ENCODE measurements at places on chromosomes 1 and 21.
A peak's percentile ranks its signal among the peaks of the same experiment; 100 is the strongest.

GRCh38 chr1:175158170-175158591 is 34.4 kb downstream of the KIAA0040 start:
- no peak for DNase-seq

DNA sequence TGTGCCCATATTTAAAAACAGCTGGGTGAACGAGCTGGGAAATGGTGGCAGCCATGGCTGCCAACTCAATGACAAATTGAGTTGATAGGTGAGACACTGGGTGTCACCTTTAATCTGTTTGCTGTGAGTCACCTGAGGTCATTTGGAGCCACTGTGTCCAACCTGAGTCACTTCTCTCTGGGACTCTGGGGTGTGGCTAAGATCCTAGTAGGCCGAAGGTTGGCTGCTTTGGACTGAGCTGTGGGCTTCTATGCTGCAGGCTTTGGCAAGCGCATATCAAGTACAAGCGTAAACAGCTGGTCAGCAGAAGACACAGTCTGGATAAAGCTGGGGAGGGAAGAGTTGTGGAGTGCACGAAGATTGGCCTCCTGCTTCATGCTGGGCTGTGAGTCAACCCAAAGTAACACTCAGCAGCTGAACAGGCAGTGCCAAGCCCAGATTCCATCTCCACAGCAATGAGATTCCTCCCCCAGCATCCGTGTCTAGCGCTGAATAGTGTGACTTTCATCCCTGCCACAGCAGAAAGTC is 24.0 kb downstream of the TEX35 start:
- DNase-seq = no peak

GRCh38 chr1:147849098-147849895 is 53.3 kb upstream of the GJA8 start:
- no peak for DNase-seq

GRCh38 chr1:91283421-91283726 is 121.3 kb downstream of the HFM1 start:
- no peak for DNase-seq

DNA sequence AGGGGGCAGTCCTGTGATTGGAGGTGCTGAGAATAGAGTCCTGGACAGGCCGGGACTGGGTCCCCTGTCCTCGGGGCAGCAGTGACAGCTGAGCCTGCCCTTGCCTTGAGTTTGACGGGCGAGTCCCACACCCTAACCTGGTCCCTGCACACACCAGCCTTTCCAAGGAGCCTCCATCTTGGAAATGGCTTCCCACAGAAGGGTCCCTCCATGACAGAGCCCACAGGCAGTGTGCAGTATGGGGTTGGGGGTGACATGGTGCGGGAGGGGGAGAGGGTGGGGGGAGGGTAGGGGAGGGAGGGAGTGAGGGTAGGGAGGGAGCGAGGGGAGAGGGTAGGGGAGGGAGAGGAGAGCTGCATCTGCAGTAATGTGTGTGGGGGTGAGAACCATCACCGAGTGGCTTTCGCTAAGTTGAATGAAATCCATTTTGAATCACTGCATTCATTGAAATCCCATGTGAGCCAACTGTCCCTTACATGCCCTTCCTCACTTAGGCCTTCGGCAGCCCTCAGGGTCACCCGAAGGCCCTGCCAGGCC is 10.1 kb upstream of the TMEM52 start:
- DNase-seq = no peak

DNA sequence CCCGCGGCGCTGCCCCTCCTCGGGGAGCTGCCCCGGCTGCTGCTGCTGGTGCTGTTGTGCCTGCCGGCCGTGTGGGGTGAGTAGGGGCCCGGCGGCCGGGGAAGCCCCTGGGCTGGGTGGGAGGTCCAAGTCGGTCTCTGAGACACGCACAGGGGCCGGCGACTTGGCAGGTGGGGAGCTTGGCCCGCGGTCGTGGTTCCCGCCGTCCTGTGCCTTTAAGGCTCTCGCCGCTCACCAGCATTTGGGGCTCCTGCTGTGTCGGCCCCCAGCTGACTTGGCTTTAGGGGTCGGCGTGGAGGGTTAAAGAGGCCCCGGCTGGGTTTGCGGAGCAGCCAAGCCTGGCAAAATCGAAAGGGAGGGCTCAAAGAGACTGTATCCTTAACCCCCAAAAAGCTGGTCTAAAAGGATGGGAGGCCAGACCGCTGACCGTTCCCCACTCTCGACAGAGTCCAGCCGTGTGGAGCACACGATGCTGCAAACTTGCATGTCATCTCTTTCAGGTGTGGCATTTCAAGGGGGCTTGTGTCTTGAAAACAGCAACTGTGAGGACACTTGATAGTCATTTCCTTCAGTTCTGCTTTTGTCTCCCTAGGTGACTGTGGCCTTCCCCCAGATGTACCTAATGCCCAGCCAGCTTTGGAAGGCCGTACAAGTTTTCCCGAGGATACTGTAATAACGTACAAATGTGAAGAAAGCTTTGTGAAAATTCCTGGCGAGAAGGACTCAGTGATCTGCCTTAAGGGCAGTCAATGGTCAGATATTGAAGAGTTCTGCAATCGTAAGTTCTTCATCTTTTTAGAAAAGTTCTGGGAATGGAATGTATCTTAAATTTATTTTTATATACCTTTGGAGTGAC is 540 bp downstream of the CD55 start:
- no peak for DNase-seq

- peak; percentile 46 for DNase-seq
Measured at GRCh38 chr1:1782399-1783221, 4.3 kb upstream of the NADK start.

DNA sequence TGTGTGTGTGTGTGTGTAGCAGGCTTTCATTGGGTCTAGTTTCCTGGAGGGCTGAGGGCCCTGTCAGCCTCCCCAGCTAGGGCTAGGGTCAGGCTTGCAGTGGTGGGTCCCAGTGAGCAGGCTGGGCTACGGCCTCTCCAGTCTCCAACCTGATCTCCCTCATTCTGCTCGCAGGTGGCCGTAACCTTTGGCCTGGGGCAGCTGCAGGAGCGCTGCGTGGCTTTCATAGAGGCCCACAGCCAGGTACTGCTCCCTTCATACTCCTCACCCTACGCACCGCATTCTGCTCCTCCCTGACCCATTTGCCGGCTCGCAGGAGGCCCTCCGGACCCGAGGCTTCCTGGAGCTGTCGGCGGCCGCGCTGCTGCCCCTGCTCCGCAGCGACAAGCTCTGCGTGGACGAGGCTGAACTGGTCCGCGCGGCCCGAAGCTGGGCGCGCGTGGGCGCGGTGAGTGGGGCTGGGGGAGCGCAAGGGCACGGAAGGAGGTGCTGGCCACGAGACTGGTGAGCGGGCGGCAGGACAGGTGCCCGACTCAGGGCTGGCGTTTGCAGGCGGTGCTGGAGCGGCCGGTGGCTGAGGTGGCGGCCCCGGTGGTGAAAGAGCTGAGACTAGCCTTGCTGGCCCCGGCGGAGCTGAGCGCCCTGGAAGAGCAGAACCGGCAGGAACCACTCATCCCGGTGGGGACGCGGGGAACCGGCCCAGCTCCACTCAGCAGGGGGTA is 4.7 kb downstream of the BTBD19 start:
- peak; percentile 36 for DNase-seq

DNA sequence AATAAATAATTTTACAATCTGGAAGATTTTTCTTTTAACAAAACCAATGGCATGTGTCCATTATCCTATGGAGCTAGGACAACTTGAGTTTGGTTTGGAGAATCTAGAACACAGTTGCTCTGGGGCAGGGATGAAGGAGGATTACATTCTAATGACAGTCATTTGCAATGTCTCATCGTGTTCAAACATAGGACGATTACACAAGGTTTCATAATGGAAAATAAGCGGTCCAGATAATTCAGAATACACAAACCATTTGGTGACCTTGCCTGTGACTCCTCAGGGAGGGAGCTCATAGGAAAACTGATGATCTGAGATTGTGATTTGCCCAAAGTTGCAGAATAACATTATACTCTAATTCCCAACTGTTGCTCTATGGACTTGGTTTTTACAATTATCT is 27.6 kb upstream of the RGL1 start:
- DNase-seq = no peak

DNA sequence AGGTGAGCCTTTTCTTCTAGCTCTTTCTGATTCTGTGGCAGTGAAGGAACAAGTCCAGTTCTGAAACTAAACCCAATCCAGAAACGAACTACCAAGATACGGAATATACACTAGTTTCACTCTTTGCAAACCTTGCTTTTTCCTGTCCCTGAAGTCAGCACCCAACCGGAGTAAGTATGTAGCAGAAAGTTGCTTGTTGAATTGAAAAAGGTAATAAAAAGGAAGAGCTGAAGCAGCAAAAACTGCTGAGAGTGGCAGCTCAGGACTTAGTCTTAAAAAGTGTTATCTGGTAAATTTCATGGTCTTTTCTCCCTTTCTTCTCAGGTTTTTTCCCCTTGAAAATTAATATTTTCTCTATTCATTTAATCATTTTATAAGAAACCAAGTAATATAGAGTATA is 9.4 kb upstream of the NT5C1A start:
- DNase-seq = no peak

- DNase-seq = no peak
Measured at GRCh38 chr1:204442376-204443259, 31.0 kb upstream of the PPP1R15B start.

- DNase-seq = no peak
Measured at GRCh38 chr1:190633488-190633887, 155.8 kb upstream of the BRINP3 start.

- DNase-seq = no peak
Measured at GRCh38 chr1:219296430-219297355, 123.0 kb downstream of the LYPLAL1 start.

GRCh38 chr1:170303034-170303433 is 157.3 kb downstream of the NTMT2 start:
- DNase-seq = no peak

GRCh38 chr1:165988275-165988674 is 160.9 kb downstream of the UCK2 start:
- no peak for DNase-seq

DNA sequence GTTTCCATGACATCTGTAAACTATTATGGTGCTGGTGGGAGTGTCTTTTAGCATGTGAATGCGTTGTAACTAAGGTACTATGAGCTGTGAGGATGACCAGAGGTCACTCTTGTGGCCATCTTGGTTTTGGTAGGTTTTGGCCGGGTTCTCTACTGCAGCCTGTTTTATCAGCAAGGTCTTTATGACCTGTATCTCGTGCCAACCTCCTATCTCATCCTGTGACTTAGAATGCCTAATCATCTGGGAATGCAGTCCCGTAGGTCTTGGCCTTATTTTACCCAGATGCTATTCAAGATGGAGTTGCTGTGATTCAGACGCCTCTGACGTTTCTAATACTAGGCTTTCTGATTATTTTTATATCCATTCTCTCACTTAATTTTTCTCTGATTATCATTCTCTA is 9.4 kb downstream of the NCAM2 start:
- DNase-seq = no peak

DNA sequence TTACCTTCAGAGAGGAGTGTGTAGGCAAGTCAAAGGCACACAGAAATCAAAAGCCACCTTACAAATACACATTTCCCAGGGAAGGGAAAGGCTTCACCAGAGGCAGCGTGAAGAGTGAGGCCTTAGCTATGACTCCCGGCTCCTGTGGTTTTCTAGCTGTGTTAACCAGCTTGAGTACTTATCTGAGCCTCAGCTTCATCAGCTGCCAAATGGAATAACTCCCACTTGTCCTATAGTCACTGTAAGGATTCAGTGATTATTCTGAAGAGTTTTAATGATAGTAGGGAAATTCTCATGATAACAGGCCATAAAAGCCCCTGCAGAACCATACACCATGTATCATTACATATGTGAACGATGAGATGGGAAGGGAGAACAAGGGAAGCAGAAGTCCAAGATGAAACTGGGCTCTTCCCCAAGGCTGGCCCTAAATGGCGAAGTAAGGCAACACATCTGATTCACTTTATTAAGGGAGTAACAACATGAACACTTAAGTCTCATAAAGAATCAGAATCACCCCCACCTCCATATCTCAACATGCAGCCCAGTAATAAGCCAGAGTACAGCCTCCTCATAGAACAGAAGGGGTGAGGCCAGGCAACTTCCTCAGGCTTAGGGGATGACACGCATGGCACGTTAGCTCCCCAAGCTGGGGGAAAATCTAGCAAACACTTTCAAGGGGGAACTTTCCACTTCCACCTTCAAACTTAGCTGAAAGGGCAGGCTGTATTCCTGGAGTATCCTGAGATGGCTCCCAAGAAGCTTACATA is 63.7 kb downstream of the SLC66A1 start:
- no peak for DNase-seq

DNA sequence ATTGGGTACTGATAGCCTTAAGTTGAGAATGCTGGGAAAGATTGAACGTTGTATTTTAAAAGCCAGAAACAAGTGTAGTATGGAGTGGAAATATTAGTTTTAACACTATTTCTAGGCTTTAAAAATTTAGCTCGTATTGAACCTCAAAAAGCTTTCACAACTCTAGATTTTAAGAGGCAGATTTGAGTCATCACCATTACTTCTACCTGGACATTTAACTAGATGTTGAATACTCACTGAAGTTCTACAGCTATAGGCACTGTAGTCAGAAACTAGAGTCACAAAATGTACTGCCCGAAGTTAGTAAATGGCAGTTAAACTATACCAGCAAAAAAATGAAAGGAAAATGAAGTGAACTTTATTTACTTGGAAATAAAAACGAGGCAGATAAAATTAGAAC is 96.5 kb downstream of the NEK7 start:
- DNase-seq = no peak

DNA sequence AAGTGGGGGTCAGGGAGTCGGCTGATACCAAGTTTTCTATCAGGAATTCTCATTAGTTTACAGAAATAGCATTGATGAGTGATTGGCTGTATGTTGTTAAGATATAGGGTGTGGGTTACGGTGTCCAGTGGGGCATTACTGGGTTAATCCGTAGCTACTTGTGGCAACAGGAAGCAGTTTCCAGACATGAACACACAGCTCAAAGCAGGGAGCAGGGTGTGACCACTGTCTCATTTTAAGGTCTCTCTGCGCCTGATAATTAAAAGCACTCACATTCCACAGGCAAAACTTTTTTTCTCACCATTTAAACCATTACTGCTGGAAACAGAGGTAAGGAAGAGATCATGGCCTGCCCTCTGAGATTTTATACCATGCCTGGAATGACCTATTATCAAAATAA is 114.9 kb downstream of the SIK1 start:
- no peak for DNase-seq

- no peak for DNase-seq
Measured at GRCh38 chr1:26050248-26050640, 4.3 kb upstream of the SLC30A2 start.

GRCh38 chr1:181099152-181100014 is 10.9 kb downstream of the IER5 start:
- peak; percentile 58 for DNase-seq

GRCh38 chr1:45093334-45093733 is 81.3 kb downstream of the UROD start:
- DNase-seq = no peak

GRCh38 chr21:42781150-42781970 is 98.0 kb downstream of the WDR4 start:
- DNase-seq = peak; percentile 22

All from activated T-cell treated with anti-CD3 and anti-CD28 coated beads, Interleukin-2, amount 50 U/mL, for 48 hours (primary cell).